ENCODE measurements at places on chromosomes 12 and 14.

GRCh38 chr14:106343626-106344025 lies 817.2 kb downstream of the TMEM121 start:
- no peak for DNase-seq

GRCh38 chr12:75041472-75041871 lies 168.2 kb downstream of the KCNC2 start:
- no peak for DNase-seq

DNA sequence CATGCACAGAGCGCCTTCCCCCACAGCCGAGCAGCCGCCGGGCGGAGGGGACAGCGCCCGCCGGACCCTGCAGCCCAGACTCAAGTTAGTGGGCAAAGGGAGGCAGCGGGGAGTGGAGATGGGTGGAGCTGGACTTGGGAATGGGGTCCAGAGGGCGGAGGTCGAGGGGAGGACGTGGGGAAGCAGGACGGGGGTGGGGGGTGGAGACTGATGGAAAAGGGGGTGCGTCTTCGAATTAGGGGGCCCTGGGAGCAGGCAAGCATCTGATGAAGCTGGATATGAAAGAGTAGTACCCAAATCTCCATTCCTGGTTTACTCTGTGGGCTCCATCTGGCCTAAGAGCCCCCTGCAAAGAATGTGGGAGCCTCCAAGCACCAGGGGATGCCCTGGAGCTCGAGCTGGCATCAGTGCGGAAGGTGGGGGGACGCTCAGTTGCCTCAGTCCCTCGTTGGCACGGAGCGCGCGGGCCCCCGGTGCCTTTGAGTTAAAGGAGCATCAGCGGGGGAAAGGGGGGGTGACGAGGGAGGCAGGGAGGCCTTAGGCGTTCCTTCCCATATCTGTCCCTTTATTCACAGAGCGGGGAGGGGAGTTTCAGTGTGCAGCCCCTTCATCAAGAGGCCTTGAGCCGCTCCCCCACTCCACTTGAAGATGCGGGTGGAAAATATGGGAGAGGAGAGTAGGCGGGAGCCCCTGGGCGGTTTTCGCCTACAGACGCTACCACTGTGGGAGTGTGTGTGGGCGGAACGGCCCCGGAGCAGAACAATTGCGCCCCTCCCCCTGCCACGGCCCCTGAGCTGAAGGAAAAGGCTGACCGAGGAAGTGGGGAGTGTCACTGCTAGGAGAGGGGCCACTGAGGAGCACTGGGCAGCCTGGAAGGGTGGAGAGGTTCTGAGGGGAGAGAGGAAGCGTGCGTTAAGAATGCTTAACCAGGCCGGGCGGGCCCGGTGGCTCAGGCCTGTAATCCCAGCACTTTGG lies 644 bp downstream of the NAB2 start:
- DNase-seq, result no peak

DNA sequence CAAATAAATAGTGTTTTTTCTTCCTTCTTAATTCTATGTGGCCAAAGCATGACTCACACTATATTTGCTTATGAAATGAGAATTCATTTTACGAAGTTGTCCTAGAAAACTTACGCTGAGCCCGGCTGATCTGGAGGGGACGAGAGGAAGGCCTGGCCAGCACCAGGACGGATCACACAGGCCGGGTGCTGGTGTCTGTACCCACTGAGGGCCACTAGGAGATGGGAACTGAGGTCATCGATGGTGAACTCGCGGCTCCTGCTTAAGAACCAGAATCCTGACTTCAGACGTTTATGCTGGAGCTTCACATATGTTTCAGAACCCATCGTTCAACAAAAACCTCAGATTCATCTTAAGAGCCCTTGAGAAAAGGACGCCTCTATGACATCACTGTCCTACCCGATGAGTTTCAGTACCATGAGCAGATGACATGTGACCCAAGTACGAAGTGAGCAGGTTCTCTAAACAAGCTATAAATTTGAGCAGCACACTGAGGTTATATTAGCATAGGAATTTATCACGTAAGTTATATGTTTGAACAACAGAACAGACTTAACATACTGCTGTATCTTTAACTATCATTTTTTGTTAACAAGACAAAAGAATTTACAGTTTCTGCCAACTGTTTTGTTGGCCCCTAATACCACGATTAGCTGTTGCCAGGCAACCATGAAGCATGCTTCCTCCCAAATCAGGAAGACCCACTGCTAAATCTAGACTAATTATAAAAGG lies 111.9 kb downstream of the FOXN3 start:
- no peak for DNase-seq

- DNase-seq, result no peak
Observed at GRCh38 chr12:74454109-74454508, 83.5 kb upstream of the ATXN7L3B start.

All from esophagus squamous epithelium (tissue), 5 donors.